Activated T-helper 1 cell treated with anti-CD3 and anti-CD28 coated beads, Interleukin-2, amount 50 U/mL, for 16 hours (primary cell): ENCODE measurements at places on chromosomes 1 and 21.

DNA sequence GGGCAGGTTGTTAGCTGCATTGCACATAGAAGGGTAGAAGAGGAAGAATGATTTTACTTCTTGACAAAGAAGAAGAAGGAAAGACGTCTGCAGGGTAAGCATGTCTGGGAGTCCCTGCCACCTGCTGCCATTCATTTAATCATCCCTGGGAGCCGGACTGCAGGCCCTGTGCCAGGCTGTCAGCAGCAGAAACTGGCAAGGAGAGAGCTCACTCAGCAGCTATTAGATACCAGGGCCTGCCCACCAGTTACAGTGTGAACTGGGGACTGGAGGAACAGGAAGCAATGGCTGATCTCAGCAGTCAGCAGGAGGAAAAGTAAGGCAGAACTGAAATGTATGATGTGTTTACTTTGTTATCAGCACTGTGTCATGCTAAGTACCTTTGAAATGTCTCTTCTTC lies 75.7 kb upstream of the C1orf87 start:
- no peak for DNase-seq

GRCh38 chr1:1197551-1198422 lies 8.6 kb downstream of the TNFRSF18 start:
- DNase-seq, result no peak

DNA sequence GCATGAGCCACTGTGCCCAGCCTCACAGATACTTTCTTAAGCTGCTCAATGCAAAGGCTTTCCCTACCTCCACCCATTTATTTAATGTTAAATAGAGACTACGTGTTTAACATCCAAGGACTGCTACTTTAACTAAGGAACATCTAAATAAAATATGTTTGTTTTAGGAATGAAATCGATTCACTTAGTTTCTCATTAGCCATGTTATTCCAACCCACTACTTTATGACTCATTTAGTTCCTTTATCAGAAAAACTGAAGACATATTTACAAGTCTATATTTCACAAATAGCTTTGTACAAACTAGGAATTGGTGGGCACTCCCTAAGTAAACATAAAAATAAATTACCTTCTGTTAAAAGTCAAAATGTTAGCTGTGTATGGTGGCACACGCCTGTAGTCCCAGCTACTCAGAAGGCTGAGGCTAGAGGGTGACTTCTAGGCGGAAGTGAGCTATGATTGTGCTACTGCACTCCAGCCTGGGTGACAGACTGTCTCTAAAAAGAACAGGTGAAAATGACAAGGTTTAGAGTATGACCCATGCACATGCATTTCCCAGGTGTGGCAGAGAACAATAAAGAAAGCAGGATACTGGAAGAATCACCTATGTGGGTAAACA lies 39.9 kb upstream of the AK4 start:
- DNase-seq, result no peak

DNA sequence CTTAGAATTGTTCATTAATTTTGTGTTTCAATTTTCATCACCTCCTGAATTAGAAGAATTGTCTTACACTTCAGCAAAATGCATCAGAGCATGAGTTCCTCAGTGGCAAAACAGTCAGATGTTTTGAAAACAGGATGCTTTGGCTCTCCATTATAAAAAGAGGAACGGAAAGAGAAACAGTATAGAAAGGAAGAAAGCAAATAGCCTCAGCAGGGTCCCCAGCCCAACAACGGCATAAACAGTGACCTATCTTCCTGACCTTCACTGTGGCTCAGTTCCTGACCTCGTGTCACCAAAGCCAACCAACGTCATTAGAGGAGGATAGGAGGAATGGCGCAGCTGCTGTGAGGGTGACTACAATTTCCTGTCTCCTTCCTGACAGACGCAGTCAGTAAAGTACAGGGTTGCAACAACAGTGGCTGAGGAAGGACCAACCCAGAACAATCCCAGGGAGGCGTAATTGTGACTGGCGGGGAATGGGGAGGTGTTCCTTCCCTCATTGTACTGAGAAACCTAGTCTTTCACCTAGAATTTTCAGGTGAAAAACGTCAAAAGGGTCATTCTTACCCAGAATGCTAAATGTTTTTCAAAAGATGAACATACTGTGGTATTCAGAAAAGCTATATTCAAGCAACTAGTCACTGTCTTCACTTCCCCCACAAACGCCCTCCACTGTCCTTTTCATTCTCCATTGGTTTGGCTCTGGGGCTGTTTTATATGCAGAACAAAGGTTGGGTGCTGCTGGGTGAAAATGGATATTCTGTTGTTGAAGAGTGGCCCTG lies 197.9 kb upstream of the SGIP1 start:
- DNase-seq, result peak; percentile 39

DNA sequence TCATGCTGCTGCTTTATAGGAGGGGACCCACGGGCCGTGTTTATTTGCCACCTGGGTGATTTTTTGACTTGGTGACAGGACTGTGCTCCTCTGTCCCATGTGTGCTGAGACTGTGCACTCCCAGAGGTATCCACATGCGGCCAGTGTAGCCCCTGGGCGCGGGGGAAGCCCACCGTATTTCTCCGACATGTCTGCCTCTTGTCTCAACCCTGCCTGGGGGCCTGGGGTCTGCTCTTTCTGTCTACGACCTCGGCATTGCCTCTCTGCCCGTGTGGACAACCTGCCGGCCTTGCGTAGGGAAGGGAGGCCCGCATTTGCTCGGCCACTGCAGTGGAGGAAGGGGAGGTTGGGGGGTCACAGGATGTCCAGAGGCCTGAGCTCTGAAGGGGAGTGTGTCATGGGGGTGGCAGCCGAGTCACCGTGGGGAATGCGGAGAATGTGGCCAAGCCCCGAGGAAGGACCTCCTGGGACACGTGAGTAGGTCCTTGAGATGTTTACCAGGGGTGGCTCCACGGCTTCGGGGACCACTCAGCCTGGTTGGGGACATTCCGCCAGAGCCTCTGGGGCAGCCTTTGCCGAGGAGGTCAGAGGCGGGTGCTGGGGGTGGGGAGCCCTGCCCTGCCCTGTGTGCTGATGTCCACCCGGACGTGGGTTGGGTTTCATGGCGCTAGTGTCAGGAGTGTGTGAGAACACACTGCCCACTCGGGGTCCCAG lies 11.0 kb downstream of the PRKCZ start:
- DNase-seq, result no peak

DNA sequence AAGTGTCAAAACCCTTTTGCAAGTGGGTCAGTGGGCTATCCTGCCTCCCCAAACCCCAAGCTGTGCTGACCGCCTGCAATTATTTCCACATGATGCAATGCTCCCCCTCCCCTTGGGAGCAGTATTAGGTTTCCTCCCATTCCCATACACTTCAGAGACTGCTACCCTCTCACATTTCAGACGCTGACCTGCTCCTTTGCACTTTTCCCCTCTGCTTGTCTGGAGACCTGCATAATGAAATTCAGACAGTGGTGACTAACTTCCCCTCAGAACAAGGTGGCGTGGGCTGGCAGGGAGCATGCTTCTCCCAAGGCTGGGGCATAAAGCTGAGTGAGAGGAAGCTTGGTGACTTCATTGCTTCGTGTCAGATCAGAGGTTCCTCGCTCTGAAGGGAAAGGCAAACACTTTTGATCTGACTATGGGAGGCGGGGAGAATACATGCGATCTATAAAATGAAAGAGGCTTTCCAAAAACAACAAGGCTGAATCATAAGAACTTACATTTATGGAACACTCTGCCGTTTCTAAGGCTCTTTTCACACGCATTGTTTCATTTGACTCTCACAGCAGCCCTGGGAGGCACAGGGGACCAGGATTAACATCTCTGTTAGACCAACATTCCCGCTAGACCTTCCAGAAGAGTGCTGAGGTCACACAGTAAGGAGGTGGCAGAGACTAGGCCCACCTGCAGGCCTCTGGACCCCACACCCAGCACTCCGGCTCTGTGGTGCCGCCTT lies 27.5 kb upstream of the ROR1 start:
- DNase-seq, result no peak

- no peak for DNase-seq
These were observed 303.0 kb upstream of the PLD5 start for GRCh38 chr1:242827538-242827937.

- no peak for DNase-seq
These were observed 64.8 kb downstream of the ATP2B4 start for GRCh38 chr1:203691447-203691846.

DNA sequence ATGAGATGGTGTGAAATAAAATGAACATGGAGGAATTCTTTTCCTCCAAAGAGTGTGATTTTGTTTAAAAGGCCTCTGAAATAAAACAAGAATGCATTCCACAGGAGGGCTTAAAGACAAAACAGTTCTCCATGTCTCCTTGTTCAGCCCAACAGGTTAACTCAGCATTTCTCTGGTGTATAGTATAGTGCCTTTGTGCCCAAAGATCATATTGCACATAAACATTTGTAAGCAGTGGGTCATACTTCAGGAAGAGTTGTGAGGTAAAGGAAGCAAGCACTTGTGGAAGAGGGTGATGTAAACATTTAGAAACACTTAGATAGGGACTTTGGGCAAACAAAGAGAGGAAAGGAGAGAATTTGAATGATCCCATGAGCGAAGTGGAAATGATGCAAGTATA lies 433.9 kb downstream of the SIPA1L2 start:
- no peak for DNase-seq

DNA sequence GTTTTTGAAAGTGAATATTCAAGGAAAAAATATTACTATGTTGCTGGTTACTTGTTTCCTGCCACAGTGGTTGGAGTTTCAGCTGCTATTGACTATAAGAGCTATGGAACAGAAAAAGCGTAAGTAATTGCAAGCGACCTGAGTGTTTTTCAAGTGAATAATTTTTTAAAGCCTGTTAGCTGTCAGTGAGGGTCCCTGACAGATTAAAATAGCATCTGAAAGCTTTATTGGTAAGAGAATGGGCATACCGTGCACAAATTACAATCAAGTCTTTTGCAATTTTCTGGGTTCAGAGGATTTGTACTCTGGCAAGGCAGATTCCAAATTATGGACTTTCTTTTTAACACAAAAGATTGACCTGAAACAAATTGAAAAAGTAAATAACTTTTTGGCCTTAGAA lies 169.7 kb downstream of the ADGRL2 start:
- no peak for DNase-seq

- peak; percentile 42 for DNase-seq
These were observed 2.0 kb upstream of the PERM1 start for GRCh38 chr1:983798-984475.

DNA sequence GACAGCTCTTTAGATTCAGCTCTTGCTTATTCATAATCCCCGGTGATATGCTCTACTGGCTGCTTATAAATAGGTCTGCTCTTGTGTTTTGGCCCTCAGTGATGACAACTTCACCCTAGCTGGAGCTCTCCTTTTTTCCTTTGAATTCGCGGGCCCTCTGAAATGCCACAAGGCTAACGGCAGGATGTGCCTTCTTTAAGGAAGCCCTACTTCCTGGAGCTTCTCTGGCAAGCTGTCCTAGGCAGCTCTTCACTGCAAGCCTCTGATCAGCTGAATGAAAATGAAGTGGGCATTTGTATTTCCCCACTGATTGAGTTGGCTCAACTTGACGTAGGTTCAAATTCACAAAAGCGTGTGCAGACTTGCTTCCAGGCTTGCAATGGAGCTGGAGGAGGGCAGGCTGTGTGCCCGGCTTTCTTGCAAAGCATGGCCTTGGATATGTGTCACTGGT lies 22.2 kb downstream of the SGIP1 start:
- no peak for DNase-seq

GRCh38 chr1:200165493-200166220 lies 138.1 kb downstream of the NR5A2 start:
- no peak for DNase-seq

- DNase-seq, result no peak
These were observed 15.8 kb upstream of the CAMK1G start for GRCh38 chr1:209567698-209568175.

GRCh38 chr1:226406401-226406881 lies 1.5 kb downstream of the PARP1 start:
- DNase-seq, result no peak

DNA sequence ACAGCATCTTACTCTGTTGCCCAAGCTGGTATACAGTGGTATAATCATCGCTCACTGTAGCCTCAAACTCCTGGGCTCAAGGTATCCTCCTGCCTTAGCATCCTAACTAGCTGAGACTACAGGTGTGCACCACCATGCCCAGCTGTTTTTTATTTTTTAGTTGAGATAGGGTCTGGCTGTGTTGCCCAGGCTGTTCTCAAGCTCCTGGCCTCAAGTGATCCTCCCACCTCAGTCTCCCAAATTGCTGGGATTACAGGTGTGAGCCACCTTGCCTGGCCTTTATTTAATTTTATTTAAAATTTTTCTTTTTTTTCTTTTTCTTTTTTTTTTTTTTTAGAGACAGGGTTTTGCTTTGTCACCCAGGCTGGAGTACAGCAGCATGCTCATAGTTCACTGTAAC lies 9.2 kb downstream of the MAP7D1 start:
- DNase-seq, result no peak

DNA sequence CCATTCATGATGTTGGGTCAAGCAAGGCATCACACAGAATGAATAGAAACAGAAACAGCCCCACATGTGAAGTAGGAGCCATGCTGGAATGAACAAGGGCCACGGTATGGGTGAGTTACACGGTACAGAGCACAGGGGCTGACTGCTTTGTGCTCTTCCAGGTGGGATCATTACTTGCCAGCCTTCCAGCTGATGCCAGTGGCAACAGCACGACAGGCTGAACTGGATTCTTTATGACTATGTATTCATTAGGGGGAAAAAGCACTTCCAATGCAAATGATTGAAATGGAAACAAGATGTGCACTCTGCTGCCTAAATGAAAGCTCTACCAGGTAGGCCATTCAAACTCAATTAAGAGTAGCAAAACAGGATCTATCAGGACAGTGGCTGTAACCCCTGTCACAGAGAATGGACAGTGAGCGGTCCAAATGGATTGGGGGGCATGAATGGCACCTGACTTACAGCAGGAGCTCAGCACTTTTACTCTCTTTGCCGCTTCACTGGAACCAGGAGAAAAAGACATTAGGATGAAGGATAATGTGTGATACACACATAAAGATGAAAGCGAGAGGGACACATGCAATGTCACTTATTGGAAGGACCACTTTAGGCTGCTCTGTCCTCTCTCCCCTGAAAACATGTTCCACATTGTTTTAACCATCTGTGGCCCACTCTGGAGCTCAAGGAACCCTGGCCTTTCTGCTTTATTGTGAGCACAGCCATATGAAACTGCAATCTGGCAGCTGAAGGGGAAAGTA lies 23.4 kb upstream of the IRF2BP2 start:
- DNase-seq, result no peak

- no peak for DNase-seq
These were observed 29.7 kb downstream of the LRP8 start for GRCh38 chr1:53298045-53298637.

DNA sequence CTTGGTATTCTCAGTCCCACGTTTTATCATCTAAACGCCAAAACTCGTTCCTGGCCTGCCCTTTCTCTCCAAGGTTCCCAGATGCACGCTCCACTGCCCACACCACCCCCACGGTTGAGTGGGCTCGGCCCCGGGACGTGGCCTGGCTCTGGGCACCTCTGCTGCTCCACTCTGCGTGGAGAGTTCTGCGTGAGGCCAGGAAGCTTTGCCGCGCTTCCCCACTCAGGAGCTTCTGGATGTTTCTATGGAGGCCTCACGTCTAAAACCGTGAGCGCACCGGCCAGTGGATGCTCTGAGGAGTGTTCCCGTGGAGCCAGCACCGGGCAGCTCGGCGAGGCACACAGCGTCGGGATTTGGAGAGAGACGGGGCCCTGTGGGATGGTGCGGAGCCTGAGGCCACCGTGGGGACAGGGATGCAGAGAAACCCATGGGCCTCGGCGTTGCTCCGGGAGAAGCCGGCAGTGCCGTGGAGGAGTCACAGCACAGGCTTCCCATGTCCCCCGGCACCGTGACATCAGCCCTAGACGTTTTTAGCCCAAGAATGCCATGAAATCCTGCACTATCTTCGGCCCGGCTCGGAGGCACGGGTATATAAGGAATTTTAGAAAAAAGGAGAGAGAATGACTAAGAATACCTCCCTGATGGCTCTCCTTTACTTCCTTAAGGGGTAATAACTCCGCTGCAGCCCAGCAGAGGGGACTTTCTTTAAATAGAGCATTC lies 125.9 kb downstream of the PRDM16 start:
- no peak for DNase-seq

- DNase-seq, result no peak
These were observed 34.6 kb upstream of the DIP2A start for GRCh38 chr21:46424039-46424591.
